Fibroblast of skin of left biceps (primary cell): ENCODE measurements at places on chromosomes 1 and 21.

DNA sequence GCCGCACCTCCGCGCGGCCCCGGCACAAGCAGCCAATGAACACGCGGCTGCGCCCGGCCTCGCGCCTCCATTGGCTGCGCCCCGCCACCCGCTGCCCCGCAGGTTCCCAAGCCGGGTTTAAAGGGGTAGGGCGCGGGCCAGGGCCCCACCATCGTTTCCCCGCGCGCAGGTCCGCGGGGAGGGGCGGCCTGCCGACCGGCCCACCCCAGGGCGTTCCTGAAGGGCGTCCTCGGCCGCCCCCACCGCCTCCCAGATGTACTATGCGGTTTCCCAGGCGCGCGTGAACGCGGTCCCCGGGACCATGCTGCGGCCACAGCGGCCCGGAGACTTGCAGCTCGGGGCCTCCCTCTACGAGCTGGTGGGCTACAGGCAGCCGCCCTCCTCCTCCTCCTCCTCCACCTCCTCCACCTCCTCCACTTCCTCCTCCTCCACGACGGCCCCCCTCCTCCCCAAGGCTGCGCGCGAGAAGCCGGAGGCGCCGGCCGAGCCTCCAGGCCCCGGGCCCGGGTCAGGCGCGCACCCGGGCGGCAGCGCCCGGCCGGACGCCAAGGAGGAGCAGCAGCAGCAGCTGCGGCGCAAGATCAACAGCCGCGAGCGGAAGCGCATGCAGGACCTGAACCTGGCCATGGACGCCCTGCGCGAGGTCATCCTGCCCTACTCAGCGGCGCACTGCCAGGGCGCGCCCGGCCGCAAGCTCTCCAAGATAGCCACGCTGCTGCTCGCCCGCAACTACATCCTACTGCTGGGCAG lies at the start of gene OLIG1:
OLIG1 (plus strand) TSS at position 148 of the 750 bp plus-strand sequence; CDS start at position 254, 106 bp downstream.
- DNase-seq = no peak

DNA sequence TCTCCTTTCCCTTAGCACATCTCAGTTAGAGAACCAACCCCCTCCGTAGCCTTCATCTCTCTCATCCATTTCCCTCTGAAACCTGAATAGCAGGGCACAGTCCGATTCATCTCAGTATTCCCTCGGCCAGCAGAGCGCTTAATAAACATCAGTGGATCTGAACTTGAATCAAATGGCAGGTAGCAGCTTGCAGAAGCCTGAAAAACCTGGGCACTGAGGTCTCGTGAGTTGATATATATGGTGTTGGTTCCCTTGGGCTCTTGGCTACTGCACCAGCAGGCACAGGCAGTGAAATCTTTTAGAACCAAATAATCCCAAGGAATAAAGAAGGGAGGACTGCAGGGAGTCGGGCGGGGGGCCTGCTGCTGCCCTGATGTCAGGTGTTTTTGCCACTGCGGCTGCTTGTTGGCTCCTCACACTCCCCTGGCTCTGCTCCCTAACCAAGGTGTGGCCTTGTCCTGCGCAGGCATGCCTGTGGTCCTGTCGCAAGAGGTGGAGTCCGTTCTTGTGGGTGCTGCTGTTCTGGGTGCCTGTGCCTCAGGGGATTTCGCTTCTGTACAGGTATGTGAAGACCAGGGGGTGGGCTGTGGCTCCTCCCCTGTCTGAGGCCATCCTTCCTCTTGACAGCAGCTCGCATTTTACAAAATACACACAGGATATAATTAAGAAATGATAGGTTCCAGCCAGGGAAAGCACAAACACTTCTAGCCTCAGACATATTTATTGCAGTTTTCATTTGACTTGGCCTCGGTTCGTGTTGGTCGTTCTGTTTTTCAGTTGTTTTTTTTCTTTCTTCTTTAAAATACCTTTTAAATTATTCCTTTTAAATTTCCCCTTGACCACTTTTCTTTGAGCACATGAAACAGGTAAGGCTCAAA lies 140.9 kb upstream of the HOOK1 start:
- no peak for DNase-seq

DNA sequence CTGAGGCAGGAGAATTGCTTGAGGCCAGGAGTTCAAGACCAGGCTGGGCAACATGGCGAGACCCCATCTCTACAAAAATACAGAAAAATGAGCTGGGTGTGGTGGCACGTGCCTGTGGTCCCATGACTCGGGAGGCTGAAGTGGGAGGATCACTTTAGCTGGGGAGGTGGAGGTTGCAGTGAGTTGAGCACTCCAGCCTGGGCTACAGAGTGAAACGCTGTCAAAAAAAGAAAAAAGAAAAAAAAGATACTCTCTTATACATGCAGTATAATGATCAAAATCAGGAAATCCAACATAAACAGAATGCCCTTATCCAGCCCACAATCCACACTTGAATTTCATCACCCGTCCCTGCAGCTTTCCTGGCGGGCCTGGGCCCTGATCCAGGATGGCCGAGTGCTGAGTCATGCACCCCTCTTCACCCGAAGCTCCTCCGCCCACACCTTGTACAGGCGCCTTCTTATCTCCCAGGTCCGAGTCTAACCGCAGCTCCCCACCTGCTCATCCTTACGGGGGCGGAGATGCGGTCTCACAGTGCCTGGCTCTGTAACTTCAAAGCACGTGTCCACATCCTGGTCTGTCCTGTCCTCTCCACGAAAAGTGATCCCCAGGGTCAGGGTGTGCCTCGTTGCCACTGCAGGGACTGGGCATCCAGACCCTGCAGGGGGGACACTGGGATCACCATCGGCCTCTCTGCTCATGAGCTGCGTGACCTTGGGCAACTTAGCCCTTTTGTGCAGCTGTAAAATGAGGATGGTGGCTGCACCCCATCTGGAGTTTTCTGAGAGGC lies 120.2 kb upstream of the SLC45A1 start:
- DNase-seq = peak; percentile 57

GRCh38 chr1:177427811-177428210 lies 257.1 kb downstream of the BRINP2 start:
- no peak for DNase-seq

DNA sequence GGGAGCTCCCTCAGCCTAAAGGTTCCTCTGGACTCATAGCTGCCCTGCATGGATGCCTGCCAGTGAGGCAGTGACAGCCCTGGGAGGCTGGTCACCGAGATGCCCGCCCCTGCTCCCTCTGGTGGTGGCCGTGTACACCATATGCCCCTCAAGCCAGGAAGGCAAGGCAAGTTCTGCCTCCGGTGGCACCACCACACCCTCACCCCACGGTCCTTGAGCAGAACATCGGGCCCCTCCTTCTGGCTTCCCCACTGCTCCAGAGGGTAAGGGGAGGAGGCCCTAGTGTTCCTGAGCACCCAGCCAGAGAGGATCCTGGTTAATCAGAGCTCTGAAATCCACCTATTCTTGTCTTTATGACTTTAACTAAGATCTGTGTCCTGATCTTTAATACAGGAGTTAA lies 1.5 kb upstream of the S100A14 start:
- no peak for DNase-seq

DNA sequence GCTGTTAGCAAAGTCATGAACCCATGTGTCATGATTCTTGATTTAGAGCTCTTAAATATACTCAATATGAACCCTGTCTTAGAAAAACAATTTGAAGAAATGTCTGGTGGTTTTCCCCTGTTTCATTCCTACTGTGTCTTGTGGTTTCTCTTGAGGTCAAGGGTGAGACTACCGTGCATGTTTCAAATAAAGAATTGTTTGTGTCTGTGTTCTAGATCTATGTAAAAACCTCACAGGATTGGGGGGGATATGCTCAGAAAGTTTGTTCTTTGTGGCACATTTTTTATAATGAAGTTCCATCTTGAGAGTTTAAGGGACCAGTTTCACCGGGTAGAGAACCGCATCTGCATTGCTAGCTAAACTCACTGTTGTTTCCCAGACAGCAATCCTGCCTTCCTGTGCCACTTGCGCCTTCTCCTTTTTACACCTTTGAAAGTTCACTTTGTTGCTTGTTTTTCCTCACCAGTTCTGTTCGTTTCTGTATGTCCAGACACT lies 30.9 kb upstream of the CACYBP start:
- DNase-seq = peak; percentile 33

DNA sequence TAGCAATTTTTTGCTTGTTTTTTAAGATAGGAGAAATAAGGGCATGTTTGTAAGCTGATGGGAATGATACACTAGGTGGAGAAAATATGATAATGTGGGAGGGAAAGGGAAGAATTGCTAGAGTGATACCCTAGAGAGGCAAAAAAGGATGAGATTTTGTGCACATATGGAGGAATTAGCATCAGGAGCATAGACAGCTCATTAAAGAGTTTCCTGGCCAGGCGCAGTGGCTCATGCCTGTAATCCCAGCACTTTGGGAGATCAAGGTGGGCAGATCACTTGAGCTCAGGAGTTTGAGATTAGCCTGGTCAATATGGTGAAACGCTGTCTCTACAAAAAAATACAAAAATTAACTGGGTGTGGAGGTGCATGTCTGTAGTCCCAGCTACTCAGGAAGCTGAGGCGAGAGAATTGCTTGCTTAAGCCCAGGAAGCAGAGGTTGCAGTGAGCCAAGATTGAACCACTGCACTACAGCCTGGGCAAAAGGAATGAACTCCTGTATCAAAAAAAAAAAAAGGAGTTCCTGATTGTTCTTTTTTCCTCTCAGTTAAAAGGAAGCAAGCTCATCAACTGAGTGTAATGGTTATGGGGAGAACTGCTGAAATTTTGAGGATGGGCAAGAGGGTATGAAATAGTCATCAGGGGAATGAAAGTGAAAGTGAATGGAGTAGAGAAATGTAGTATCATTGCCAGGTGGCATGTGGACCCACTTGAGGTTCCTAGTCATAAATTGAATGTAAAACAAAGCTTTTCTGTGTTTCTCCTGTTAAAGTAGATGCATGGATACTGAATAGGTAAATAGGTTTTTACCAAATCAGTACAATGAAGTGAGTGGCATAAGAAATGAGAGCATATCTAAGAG lies 35.5 kb downstream of the SH3GLB1 start:
- DNase-seq = no peak

- DNase-seq = peak; percentile 57
These were observed 210.0 kb downstream of the HLX start for GRCh38 chr1:221089273-221089672.

GRCh38 chr1:184974837-184975115 lies 468 bp upstream of the NIBAN1 start:
- no peak for DNase-seq

GRCh38 chr1:180267761-180268555 lies 37.9 kb downstream of the LHX4 start:
- no peak for DNase-seq

DNA sequence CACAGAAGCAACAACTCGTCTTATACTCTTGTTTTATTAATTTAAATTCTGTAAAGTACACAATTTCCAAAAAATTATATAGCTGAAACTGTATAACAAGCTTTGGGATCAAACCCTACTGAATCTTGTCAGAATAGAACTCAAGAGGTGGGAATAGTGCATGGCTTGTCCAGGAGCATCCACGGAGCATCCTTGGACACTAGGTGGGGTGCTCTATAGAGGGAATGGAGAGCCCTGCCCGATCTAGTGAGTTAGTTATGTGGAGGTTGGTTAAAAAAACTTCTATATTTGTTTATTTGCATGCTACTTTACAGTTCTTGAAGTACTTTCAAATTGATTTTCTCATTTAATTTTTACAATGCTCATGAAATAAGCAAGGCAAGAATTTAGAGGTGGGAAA lies 28.3 kb downstream of the ROR1 start:
- no peak for DNase-seq

GRCh38 chr1:193479187-193479586 lies 292.8 kb upstream of the B3GALT2 start:
- no peak for DNase-seq

DNA sequence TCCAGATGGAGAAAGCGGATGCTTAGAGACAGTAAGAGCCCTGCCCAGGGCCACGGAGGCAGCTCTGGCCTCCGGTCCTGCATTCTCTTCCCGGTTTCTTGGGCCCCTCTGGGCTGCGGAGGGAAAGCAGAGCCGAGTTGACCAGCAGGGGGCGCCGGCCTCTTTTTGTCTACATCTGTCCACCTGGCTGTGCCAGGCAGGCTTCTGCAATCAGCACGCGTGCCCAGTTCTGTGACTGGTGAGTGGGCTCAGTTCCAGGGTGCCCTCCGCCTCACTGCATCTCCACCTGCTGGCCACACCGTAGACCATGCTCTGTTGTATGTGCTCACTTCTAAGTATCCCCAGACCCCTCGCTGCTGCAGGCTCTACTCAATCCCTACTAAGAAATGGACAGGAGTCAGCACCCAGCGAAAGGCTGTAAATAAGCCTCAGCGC lies 6.7 kb upstream of the HUNK start:
- no peak for DNase-seq

- no peak for DNase-seq
These were observed 94.7 kb downstream of the DMRTB1 start for GRCh38 chr1:53553734-53554509.

DNA sequence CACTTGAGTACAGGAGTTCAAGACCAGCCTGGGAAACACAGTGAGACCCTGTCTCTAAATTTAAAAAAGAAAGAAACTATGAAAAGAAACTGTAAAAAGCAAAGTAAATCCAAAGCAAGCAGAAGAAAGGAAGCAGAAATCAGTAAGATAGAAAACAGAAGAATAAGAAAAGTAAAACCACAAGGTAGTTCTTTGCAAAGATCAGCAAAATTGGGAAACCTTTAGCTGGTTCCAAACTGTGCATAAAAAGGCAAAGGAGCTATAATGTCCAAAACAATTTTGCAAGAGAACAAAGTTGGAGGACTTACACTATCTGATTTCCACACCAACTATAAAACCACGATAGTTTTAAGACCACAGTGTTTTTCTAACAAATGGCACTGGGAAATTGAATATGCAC lies 218.8 kb downstream of the RPS6KC1 start:
- DNase-seq = no peak

DNA sequence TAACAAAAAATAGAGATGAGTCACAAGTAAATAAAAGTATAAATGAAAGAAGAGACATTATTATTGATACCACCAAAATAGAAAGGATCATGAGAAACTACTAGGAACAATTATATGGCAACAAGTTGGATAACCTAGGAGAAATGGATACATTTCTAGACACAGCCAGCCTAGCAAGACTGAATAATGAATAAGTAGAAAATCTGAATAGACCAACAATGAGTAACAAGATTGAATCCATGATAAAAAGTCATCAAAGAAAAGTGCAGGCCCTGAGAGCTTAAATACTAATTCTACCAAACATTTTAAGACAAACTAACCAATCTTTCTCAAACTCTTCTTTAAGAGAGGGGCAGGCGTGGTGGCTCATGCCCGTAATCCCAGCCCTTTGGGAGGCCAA lies 538.6 kb upstream of the PBX1 start:
- DNase-seq = no peak

GRCh38 chr1:204513117-204513716 lies 3.0 kb upstream of the MDM4 start:
- DNase-seq = no peak

- no peak for DNase-seq
These were observed 45.2 kb downstream of the EPRS1 start for GRCh38 chr1:220001095-220001501.

- no peak for DNase-seq
These were observed 19.3 kb downstream of the RSBN1 start for GRCh38 chr1:113792986-113793385.

DNA sequence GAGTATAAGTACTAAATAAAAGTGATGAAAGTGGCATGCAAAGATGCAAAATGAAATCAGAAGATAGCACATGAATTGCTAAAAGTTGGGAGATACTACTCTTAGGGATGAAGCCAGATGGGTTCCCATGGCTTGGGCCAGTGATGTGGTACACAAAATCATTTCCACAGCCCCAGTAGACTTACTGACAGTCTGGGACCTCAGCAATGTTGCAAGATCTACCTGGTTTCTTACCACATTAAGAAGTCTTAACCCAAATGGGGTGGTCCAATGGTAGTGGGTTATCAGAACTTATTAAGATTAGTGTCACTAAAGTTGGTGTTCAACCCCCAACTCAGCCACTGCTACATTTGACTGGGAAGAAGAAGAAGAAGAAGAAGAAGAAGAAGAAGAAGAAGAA lies 227.7 kb upstream of the IRF2BP2 start:
- DNase-seq = no peak

GRCh38 chr1:11468878-11469277 lies 10.1 kb upstream of the DISP3 start:
- no peak for DNase-seq
